HTR-8/SVneo (cell line): ENCODE measurements at places on chromosomes 2 and 18.

- no peak for DNase-seq
Measured at GRCh38 chr2:62817995-62818713, 112.6 kb downstream of the EHBP1 start.

DNA sequence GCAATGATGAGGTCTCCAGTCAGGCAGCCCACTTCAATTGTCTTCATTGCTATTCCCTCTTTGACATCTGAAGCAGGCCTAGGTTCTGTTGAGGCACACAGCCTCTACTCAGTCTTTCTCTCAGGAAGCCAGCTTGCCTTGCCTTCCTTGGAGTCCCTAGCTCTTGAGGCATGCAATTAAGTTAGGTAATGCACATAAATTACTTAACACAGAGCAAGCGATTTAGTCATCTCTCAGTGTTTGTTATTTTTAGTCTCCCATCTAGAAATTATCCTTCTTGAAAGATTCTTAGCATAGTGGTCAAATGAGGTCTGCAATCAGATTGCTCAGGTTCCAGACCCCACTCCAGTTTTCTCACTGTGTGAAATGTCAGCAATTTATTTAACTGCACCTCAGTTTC lies 32.0 kb downstream of the SULT1C4 start:
- DNase-seq, result no peak

- no peak for DNase-seq
Measured at GRCh38 chr18:9522952-9523351, 47.6 kb downstream of the RALBP1 start.

- no peak for DNase-seq
Measured at GRCh38 chr2:25814681-25815080, 63.6 kb downstream of the ASXL2 start.

- no peak for DNase-seq
Measured at GRCh38 chr2:200317975-200318374, 11.5 kb downstream of the SPATS2L start.

DNA sequence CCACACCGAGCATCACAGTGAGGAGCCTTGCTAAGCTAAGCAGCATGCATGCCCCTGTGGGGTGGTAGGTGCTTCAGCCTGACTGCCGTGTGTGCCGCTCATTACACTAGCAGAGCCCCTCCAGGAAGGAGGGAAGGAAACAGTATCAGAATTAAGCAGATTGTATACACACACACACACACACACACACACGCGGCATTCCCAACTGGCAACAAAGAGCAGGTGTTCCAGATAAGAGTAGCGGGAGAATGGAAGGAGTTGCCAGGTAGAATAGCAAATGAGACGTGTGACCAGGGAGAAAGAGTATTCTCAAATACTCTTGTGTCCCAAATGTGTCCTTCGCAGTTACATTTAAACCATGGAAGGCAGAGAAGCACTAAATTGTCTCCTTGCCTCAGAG lies 47.6 kb upstream of the TTC39C start:
- DNase-seq, result no peak

- peak; percentile 56 for DNase-seq
Measured at GRCh38 chr2:200812122-200813022, 662 bp downstream of the BZW1 start.

DNA sequence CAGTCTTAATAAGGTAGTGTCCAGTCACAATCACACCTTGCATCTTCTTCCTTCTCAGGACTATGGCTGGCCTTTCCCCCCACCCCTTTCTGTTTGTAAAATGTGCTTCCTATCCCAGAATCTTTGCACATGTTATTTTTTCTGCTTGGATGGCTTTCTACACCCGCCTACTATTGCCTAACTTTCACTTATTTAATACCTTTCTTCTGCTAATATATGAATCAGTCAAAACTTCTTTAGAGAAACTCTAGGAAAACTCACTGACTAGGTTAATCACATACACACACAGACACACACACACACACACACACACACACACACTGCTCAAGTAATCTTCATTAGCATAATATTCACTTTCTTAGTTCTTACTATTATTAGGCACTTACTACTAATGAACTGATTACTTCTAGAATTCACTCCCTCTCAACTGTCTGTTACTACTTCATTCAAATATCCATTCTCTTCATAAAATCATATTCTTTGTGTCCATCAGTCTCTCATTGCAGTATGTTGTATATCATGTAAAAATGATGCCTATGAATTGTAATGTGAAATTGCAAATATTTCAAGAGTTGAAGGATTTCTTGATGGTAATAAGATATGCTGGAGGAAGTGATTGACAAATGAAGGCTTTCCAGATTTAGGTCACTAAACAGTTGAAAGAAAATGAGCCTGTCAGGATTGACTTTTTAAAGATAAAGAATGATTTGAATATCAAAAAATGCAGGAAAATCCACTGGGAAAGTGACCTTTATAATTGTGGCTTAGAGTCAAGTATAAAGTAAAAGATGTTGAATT lies 51.2 kb downstream of the CLIP4 start:
- no peak for DNase-seq
